Urinary bladder (tissue), 4 donors: ENCODE measurements at places on chromosomes 4 and X.

- no peak for DNase-seq
Measured at GRCh38 chr4:100417565-100417964, 100.3 kb downstream of the EMCN start.

- DNase-seq: no peak
Measured at GRCh38 chrX:118968031-118968430, 6.4 kb upstream of the LONRF3 start.

GRCh38 chr4:13056630-13057189 is 427.4 kb downstream of the RAB28 start:
- no peak for DNase-seq

DNA sequence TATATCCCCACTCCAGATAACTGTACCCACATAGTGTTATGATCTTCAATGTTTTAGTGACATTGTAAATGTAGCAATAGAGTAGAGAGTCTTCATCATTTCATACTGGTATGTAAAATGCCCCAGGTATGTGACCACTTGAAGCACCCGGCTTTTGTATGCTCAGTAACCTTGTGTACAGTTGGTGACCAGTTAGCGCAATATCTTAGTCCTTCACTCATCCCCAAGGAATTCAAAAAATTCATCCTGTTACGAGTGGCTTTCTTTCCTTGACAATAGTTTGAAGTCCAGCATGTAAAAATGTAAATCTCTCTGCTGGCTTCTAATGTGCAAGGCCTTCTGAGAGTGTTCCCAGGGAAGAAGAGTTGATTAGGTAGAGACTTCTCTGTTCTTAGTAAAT is 145.6 kb downstream of the ARX start:
- no peak for DNase-seq

DNA sequence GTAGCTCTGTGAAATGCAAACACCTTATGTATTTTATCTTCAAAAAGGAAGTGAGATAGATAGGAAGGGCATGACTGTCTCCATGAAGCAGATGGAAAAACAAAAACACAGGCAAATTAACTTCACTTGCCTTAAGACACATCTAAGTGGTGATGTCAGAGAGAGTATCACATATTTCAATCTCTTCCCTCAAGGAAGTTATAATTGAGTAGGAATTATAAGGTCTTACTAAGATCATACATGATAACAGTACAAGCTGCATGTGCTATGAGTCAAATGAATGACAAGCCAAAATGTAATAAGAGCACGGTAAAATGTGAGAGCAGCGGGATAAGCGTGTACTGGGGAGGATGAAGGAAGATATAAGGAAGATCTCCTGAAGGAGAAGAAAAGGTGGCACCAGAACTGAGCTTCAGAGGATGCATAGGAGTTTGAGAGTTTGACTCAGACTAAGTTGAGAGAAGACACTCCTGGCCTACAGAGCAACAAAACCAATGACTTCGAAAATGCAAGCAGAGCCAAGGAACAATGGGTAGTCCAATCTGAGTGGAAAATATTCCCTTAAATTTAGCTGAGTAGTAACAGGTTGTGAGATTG is 43.3 kb upstream of the GALNT7 start:
- no peak for DNase-seq

GRCh38 chrX:47171996-47172395 is 21.6 kb upstream of the UBA1 start:
- DNase-seq: no peak

DNA sequence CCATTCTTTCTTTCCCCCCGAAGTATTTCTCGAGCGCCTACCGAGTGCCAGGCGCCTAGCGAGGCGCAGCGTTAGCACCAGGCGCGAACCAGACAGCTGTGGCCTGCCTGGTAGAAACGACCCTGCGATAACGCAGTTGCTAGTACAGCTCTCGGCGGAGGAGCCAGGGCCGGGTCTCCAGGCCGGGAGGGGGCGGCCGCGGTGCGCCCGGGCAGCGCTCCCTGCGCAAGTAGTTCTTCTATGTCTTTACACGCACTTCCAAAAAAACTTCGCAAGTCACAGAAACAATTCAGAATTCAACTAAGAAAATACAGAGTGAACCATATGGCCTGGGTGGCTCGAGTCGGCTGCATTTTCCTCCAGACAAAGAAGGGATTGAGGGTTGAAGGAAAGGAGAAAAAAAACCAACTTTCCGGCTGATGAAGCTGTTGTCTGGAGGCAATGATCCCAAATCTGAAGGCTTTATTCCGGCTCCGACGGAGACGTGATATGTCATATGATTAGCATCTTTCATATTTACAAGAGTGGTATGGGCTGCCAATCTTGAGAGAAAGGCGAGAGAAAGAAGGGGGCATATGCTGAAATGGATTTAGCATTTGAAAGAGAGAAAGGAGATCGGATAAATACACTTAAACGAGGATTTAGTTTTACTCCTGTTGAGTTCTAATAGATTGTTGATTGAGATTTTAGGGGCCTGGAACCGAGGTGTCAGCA is 7.2 kb upstream of the NEUROG2 start:
- DNase-seq: no peak

DNA sequence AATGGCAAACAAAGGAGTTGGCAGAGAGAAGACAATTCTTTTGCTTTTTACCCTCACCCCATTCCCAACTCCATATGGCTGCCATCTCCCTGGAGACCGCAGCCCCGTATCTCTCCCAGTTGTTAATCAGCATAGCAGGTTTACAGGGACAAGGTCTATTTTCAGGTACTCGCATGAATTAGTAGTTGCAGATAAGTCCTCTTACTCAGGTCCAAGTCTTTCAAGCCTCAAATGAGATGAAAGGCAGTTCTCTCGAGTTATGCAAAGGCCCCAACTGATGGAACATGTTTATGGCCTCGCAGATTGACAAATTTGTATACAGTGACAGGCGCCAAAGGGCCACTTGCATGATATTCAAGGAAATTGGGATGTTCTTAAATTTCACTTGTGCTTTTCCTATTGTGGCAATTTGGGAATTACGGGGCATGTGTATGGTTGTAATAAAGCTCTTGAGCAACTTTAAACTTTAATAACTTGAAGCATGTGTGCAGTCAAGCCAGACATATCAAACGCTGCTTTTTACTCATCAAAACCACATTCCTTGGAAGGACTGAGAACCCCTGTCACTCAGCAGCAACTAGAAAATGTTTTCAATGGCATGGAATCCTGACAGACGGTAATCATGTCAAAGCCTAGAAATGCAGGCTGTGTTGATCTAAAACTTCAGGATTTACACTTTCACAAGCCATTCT is 45.1 kb downstream of the KDR start:
- no peak for DNase-seq

DNA sequence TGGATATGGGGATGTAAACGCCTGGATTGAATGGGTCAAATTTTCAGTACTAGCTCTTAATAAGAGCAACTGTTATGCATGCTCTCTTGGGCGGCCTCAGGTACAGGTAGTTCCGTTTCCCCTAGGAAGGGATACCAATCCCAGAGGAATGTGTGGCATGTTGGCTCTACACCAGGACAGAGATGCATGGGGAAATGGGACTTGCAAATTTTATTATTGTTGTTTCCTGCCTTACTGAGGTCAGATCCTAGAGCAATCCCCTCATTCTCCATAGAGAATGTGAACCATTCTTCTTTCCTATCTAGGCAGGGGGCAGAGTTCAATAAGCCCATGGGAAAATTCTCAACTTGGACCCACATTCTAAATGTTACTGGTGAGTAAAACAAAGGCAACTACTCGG is 361.8 kb upstream of the FGF16 start:
- DNase-seq: no peak

- no peak for DNase-seq
Measured at GRCh38 chr4:168699224-168699878, 202.5 kb downstream of the PALLD start.

GRCh38 chr4:145792429-145792828 is 112.5 kb downstream of the C4orf51 start:
- DNase-seq: no peak

DNA sequence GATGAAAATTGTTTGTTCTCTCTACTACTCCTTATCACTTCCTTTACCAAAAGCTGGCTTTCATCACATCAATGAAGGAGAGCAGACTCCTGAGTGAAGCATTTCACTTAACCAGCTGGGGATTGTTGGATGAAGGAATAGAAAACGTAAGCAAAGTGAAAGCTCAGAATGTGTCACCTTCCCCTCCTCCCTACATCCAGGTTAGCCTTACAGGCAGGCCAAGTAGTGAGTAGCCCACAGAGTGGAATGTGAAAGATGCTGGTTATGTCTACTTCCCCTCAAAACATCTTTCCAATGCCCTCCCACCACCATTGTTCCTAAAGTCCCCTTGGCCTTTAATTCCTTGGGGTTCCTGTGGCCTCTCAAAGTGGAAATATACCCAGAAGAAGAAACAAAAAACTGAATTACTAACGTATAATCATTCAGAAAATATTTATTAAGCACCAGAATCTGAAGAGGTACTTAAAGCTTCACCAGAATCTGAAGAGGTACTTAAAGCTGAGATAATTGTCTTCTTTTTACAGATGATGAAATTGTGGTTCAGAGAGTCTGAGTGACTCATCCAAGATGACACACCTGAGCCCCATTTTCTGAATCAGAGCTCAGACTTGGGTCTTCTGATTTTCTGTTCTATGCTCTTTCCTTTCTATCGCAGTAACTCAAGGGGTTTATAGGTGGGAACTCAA is 6.5 kb downstream of the P2RY4 start:
- DNase-seq: no peak

- DNase-seq: no peak
Measured at GRCh38 chr4:7714176-7714575, 225.5 kb downstream of the AFAP1 start.

DNA sequence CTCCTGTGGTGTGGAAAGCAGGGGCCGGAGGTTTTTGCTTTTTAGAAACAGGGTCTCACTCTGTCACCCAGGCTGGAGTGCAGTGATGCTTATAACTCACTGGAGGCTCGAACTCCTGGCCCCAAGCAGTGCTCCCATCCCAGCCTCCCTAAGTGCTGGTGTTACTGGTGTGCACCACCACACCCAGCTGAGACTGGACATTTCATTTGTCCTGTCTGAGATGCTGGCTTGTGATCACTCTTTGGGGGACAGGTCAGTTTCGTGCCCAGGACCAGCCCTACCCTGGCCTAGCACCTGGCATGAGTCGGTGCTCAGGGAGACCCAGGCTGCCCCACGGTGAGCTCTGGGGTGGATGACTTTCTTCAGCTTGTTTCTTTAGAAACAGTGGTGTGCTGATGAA is 11.3 kb downstream of the PSAPL1 start:
- no peak for DNase-seq

DNA sequence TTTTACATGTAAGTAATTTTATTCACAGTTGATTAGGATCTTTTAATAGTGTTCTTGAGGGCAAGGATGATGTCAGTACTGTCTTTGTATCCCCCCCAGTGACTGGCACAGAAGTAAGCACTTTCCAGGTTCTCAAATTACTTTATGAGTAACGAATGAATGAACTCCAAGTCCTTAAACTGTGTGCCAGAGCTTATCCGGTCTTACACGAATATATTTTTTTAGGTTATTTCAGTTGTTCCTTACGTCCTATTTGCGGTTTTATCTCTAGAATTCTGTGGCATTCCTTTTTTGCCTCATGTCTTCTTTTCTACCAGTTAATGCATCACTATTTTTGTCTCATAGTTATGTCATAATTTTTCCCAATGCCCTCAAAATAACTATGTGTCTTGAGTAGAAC is 106.9 kb upstream of the MID1IP1 start:
- DNase-seq: no peak

DNA sequence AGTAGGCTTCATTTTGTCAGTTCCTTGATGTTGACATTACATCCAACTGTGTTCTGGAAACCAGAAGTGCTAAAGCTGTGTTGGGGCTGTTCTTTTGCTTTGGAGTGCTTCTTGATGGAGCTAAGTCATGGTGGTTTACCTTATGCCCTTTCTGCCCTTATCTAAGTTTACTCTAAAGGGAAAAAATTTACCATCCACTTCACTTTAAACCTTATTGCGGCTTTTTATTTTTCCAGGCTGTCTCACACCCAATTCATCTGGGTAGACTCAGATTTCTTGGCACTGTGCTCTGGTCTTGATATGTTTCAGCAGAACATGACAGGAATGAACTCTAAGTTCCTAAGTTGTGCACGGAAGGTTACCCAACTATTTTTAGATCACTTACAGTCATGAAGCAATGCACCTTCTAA is 104.7 kb upstream of the TTC29 start:
- no peak for DNase-seq

DNA sequence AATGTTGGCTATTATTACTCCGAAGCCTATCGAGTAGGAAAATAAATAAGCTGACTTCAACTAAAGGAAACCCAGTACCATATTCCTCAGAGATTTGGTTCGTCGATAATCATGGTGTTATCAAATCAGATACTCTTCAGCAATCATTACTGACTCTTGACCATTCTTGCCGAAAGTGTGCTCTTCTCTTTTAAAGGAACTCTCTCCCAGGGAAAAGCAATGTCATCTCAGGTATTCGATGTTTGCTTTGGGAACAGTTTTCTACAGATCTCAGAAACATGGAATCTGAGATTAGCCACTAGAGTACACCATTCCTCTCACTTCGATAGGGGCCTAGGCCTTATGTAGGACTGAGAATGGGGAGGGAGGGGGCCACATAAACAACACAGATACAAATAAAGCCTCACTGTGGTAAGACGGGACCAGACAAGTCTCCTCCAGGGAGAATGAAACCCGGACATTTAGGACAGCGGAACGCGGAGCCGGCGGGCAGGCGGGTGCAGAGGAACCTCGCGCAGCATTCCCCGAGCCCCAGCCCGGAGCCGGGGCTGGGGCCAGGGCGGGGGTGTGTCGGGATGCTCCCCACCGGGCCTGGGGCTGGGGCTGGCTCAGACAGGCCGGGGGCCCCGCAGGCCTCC is 581 bp downstream of the DNAJB14 start:
- no peak for DNase-seq

- DNase-seq: peak; percentile 70
Measured at GRCh38 chr4:147590249-147590920, 26.8 kb upstream of the TMEM184C start.

DNA sequence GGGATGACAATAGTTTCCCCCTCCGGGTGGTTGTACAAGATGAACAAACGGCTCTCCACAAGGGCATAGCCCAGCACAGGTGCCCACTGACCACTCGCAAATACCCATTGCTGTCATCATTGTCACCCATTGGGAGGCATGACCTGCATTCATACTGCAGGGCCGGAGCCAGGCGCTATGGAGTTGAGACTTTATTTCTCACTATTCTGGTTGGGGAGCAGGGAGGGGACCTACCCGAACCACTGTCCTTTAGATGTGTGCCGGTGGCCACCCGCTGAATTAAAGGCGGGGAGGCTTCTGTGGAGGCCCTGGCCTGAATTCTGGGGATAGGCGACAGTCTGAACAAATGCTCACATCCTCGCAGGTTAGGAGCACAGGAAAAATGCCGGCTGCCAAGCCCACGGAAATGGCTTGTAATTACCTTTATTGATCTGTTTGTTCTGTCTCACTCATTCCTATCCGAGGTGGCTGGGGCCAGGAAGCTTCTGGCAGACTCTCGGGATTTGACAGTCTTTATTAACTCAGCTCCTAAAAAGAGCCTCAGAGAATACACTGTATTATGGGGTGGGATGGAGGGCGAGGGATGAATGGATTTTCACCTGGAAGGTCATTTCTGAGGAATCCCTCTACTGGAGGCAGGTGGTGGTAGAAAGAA is 125.1 kb upstream of the PSAPL1 start:
- DNase-seq: no peak

DNA sequence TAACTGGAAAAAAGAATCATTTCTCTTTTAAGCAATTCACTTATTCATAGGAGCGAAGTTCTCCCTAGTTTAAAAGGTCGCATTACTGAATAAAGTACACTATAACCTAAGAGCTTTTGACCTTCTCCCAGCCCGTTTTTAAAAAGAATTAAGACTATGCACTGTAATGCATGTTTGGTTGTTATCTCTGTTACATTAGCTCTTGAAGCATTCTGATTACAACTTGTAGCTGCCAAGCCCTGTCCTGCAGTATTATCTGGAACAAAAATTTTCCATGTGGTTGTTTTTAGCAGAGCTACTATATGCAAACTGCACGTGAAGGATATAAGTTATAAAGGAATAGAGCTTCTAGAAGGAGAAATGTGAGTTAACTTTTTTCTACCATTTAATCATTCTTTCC is 8.1 kb downstream of the GAB1 start:
- DNase-seq: no peak
